Heart left ventricle (tissue), 16 donors: ENCODE measurements at places on chromosomes 5 and 9.

DNA sequence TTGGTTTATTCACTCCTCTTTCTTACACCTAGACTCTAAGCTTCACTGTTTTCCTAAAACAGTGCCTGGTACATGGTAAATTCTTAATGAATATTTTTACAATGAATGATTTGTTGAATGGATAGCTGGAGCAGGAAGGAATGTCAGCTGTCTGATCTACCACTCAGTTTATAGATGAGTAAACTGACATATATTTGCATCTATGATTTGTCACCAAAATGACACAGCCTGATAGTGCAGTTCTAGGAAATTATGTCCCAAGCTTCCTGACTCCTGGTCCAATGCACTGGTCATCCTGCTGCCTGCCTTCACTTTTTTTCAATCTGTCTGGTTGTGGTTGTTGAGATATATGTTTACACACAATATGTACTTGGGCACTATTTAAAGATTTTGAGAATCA, 651.7 kb upstream of the WWC1 start:
- no peak for DNase-seq

- DNase-seq: no peak
Measured at GRCh38 chr5:142806841-142807267, 36.7 kb downstream of the ARHGAP26 start.

DNA sequence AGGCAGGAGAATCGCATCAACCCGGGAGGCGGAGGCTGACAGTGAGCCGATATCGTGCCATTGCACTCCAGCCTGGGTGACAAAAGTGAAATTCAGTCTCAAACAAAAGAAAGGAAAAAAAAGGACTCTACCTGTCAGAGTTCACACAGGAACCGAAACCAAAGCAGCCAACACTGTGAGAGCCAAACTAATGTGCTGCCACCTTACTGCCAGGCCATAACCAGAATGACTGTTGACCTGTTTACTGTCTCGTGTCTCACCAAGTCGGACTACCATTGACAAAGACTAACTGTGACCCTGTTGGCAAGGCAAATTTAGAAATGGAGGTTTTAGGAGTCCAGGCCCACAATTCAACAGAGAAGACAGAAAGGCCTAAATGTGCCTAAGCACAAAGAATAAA, 112.4 kb downstream of the ANXA2R start:
- DNase-seq: no peak

- DNase-seq: no peak
Measured at GRCh38 chr9:92425474-92425873, 1.2 kb upstream of the OMD start.

DNA sequence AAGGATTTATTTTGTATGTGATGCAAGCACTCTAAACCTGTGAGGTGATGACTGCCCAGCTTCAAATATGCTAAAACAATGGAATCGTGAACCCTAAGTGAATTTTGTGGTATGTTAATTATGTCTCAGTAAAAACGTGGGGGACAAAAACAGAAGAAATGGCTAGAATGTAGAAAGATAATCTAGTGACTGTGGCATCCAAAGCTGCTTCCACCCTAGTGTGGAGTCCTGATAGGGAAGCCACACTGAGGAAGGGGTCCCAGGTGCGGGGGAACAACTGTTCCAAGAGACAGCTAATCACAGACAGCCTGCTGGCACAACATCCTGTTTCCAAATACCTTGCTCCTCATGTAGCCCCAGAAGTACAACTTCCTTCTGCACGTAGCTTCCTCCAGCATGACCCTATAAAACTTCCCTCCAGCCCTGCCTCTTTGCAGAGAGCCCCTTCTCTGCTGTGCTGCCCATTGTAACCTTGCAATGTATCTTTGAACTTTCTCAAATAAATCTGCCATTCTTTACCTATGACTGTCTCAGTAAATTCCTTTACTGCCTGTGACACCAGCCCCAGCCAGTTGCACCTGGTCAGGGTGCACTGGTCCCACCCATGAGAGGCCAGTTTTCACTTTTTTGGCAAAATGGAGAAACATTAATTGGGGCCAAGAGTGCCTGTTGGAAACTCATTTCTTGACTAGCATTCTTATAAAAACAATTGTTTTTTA, 4.9 kb downstream of the GMCL2 start:
- no peak for DNase-seq

DNA sequence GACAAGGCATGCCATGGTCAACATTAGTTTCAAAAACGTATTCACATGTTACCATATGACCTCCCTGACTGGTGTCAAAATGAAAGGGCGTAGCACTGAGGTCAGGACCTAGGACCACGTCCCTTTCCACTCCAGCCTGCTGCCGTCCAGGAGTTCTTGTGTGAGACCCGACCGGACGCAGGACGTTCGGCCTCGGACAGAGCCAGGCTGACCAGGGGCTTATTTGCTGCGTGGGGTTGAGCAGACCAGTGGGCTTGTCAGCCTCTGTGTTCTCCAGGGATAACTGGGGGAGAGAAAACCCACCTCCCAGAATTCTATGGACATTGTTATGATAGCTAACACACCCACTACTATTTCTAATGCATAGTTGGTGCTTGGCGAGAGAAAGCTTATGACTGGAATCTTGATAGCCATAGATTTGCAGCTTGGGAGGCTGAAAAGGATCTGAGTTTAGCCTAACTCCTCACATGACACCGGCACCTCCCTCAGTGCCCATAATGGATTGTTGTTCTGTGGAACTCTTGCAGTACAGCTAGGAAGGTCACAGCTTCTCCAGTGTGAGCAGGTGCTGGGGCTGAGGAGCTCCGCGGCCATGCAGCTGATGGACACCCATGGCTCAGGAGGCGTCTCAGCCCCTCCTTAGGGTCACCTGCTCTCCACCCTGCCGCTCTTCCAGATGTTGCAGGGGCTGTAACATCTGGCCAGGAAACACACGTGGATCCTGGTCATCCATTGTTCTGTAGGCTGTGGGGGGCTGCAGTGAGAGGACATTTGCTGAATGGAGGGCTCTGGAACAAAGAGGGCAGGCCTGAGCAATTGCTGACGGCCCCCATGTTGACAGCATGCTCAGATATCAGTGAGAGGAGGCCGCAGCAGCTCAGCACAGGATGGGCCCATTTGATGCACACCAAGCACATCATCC, 368.4 kb downstream of the IRX2 start:
- no peak for DNase-seq

GRCh38 chr5:158119961-158120723, 261.2 kb upstream of the CLINT1 start:
- no peak for DNase-seq

DNA sequence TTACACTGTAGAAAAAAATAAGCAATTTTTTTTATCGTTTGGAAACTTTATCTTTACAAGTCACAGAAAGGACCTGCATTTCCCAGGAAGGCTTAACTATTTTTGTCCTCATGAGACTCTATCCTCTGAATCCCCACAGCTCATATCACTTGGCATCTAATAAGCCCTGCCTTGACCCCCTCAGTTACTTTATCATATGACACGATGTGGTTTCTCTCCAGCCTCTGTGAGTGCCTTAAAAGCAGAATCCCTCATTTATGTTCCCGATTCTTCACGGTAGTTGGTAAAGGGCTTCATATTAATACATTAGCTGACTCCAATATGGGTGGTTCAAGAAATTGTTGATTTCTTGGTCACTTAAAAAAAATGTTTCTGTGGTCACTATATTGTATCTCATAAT, 296.6 kb upstream of the GRAMD2B start:
- no peak for DNase-seq

GRCh38 chr5:1545126-1545804, 21.5 kb upstream of the LPCAT1 start:
- no peak for DNase-seq

DNA sequence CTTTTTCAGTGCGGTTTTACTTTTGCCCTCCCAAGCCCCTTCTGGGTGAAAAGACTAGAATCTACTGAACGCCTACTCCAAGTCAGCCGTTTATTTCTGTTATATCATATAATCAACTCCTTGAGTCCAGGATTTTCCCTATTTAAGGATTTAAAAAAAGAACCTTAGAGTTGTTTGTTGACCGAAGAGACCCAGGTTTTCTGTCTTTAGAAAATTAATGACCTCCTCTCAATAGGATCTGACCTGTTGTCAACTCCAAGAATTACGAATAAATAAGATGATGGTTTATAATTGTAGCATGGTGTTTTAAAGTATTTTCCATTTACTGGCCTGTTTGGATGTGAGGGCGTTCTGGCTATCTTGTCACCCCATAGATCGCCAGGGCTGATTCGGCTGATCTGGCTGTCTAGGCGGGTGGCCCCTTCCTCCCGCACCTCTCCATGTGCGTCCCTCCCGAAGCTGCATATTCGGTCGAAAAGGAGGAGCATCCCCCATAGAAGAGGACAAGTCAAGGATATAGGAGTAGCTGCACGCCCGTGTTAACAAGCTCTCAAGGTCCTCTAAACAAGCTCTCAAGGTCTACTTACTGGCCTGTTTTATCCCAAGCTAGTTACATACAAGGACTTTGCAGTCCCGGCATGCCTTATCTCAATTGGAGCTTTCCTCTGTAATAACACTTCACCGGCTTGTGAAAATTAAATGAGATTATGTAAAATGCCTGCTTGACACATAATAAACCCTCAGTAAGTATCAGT, 1.1 kb upstream of the UBAP2 start:
- no peak for DNase-seq

DNA sequence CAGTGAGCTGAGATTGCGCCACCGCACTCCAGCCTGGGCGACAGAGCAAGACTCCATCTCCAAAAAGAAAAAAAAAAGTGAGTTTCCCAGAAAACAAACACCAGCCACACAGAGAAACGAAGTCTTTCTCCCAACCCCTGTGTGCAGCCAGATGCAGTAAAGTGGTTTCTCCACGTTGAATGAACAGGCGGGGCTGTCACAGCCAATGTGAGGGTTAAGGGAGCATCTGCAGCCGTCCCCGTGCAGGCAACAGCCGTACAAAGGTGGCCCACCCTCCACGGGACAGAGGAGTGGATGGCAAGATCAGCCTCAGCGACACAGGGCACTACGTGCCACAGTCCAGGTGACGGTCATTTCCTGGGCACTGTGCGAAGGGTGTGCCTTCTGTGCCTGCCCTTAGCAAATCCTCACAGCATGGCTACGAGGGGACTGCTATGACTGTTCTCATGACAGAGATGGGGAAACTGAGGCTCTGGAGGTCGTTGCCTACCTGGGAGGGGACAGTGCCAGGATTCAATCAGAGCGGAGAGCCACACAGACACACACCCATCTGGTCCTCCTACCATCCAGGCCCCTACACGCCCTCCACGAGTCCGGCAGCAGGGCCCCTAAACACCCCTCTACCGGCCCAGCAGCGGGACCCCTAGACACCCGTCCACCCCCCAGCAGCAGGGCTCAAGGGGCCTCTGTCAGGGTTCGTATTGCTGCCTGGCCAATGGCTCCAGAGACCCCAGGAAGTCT, 2.3 kb downstream of the VAV2 start:
- DNase-seq: no peak

DNA sequence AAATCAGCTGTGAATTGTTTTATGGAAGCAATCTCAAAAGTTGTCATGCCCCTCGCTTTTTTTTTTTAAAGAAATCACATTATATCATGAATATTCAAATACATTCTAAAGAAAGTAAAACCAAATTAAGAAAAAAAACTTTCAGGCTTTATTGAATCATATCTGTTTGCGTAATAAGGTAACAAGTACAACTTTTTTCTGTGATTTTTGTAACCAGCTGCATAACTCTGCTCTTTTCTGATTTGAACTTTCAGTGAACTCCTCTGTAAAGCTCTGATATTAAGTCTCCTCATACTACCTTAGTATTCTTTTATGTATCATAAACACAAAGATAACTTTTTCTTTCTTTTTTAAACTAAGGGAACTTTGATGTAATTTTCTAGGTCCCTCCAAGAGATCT, 65.3 kb downstream of the CWC27 start:
- no peak for DNase-seq

DNA sequence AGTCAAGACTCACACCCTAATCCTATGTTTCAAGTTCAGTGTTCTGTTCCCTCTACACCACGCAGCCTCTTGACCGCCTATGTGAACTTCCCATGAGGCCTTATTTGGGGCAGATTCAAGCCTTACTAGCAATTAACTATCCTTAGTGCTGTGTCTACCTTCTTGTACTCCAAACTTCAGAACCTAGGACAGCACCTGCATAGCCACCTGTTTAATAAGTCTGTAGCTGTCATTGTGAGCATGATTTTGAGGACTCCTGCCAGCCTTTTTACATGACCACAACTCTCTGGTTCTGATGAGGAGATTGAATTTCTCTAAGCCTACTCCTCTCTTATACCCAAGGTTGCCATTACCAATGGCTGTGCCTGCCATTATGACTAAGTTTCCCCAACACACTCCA, 50.8 kb upstream of the PCSK1 start:
- DNase-seq: no peak

DNA sequence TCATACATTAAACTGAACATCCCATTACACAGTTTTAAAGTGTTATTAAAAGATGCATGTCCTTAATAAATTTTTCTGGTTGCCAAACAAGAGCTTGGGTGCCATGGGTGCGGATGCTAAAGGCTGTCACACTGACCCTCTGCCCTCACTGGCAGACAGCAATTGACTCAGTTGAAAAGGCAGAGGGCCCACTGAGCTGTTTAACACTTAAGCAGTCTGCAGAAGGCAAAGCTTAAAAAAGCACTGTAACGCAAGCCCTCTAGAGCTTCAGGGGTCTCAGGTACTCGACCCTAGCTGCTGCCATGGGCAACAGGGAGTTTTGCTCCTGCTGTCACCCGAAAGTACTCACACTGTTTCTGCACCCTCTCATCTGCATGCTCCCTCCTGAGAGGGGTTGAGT, 726.4 kb upstream of the TYRP1 start:
- DNase-seq: peak; percentile 17

DNA sequence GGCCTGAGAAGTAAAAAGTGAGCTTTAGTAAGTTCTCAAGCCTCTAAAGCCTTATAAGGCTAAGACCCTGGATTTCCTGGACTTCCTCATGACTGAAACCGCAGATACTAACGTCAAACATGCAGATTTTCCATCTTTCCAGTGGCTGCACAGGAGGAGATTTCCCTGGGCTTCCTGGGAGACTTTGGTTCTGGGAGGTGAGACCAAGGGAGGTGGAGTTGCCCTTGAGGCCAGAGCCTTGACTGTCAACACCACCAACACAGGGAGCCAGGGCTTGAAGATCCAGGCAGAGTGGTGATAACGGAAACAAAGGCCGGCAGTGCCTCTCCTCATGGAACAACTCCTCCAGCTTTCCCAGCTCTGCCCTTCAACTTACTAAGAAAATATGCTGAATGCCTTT, 144.7 kb upstream of the LRRTM2 start:
- no peak for DNase-seq

GRCh38 chr9:81890104-81890503, 38.1 kb upstream of the SPATA31D4 start:
- no peak for DNase-seq
